ENCODE measurements at places on chromosomes 2 and 18.

- no peak for DNase-seq
Observed at GRCh38 chr2:234880551-234881211, 71.1 kb upstream of the SH3BP4 start.

DNA sequence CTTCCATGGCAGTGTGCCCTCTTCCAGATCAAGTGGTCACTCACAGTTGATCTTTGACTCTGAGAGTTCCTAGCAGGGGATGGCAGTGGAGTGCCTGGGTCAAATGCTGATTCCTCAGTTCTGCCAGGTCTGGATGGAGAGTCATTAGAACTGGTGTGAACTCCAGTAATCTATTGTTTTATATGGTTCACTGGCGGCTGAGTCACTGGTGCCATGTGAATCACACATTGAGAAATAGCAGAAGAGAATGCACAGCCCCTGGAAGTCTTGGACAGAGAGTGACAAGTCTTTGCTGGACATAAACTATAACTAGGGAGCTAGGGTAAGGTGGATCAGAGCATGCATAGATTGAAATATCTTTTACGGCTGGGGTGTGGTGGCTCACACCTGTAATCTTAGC is 86.9 kb downstream of the EIF2AK3 start:
- DNase-seq = no peak

DNA sequence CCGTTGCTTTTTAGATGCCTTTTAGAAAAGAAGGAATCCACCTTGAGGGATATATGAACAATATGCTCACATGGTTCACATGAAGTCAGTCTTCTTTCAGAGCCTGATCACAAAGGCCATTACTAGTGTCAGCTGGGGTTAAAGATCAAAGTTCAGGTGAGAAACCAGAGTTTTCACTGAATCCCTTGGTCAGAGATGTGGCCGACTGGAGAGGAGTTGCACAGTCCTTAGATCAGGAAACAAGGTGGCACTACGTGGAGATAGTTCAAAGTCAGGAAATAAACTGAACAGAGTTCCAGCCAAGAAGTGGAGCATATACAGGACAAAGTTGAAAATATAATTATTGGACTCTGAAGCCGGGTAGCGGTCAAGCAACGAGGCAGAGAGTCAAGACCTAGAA is 54.6 kb downstream of the AAK1 start:
- no peak for DNase-seq

GRCh38 chr18:64180171-64180570 is 31.3 kb upstream of the LINC00305 start:
- peak; percentile 47 for DNase-seq

- no peak for DNase-seq
Observed at GRCh38 chr2:180647621-180648020, 332.8 kb upstream of the UBE2E3 start.

- DNase-seq = no peak
Observed at GRCh38 chr2:218732761-218733158, 22.1 kb downstream of the TTLL4 start.

DNA sequence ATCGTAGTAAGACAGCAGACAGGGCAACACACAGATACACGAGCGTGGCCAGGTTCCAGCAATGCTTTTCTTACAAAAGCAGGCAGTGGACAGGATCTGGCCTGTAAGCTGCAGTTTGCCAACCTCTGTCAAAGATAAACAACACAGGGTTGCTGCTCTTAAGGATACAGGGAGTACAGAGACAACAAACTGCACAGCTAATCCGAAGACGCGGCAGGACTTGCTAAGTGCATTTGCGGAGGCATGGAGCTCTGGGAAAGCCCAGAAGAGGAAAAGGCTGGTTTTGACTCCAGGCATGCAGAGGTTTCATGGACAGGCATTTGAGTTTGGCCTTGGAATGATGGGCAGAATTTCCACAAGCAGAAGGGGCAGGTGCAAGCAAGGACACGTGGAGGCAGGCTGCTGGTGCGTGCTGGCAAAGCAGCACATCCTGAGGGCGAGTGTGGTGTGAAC is 24.4 kb downstream of the SERTAD2 start:
- DNase-seq = no peak

- DNase-seq = no peak
Observed at GRCh38 chr18:79476031-79476917, 80.5 kb downstream of the NFATC1 start.

GRCh38 chr2:16566701-16567100 is 98.9 kb downstream of the CYRIA start:
- no peak for DNase-seq

GRCh38 chr2:216139884-216140283 is 30.7 kb downstream of the XRCC5 start:
- no peak for DNase-seq

DNA sequence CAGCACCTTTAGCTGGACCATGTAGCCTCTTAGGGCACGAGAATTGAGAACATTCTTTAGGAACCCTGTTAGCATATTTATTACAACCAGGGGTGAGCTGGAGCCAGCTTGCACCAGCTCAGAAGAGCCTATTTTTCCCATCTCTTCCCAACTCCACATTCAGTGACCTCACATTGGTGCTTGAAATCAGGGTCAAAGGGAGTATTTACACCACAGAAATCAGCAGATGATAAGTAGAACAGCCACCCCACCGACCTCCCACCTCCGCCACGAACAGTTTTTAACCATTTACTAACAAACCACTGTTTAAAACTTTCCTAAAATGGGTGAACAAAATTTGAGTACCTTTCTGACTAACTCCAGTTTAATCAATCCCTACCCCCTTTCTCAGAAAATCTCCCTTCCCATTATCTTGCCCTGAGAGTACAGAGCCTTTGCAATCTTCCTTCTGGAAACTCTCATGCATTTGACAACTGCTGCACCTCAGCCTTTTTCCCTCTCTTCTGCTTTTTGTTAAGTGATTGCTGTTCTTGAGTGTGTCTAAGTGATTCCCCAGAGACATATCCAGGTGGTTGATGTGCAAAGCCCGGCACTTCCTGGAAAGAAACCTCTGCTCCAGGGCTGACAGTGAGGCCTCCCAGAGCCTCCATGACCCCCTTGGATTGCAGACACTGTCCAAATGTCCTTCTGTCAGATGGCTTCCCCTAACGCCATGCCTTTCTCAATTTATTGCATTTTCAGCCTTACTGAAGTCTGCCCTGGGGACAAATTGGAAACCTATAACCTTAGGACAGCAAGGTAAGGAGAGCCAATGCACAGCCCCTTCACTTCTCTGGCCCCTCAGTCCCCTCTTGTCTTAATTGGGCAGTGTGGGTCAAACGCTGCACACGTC is 389.5 kb upstream of the TNP1 start:
- no peak for DNase-seq

DNA sequence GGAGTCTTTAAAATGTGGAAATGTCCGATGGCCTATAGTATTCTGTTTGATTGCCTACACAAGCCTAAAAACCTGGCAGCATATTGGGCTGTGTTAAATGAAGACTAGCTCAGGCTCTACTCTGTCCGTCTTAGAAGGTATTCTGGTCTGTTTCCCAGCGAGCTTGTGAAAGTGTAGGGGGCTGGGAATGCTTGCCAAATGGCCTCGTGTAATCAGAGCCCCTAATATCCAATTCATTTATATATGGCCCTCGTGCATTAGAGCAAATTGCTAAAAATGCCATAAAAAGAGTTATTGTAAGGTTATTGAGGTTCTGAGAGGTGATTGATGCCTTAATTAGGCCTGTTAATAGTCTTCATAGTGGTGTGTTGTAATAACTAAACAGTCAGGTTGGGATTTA is 1500.4 kb downstream of the DPP10 start:
- DNase-seq = no peak

GRCh38 chr2:241842620-241843211 is 16.0 kb downstream of the PDCD1 start:
- no peak for DNase-seq

DNA sequence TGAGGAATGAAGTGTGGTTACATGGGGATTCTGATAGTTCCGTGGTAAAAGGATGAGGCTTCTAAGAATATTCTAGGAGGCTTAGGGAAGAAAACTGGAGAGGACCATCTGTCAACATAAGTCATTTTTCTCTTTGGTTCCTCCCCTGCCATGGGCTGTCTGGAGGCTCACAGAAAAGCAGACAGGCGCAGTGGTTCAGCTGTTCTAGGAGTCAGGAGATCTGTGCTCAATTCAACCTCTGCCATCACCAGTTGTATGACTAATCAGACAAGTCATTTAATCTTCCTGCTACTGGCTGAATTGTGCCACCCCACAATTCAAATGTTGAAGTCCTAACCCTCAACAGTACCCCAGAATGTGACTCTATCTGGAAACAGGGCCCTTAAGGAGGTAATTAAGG is 36.4 kb downstream of the ADAM17 start:
- no peak for DNase-seq

GRCh38 chr2:221153226-221153625 is 418.9 kb downstream of the EPHA4 start:
- peak; percentile 66 for DNase-seq

- DNase-seq = no peak
Observed at GRCh38 chr2:20429528-20429927, 17.3 kb upstream of the RHOB start.

GRCh38 chr2:196278491-196278911 is 107.1 kb upstream of the STK17B start:
- no peak for DNase-seq

DNA sequence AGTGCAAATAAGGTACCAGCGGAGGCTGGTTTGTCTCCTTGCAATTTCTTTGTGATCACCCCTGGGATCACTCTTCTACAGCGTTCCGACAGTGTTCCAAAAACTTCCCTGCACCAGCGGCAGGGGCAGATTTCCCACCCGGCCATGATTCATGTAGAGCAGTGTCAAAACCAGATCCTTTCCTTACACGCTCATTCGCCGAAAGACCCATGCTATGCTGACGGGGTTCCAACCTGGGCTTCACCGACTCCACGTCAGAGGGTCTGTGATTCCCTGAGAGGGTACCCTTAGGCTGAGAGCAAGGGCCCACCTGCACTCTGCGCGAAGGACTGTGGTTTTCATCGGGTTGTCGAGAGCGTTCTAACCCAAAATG is 423 bp upstream of the TTC27 start:
- DNase-seq = no peak

Measured in NCI-H446 treated with DMSO at 0.1 percent for 48 hours (cell line).